ENCODE measurements at places on chromosomes 7 and 10. TPM values are rescaled to one million over a fixed set of nuclear protein-coding genes. Genes with fewer than 3 reads are reported as not detected.

Gene KIAA1549
- 11.9 TPM for polyA plus RNA-seq

GRCh38 chr10:101812606-101813005 is 5.6 kb downstream of the OGA start:
- no peak for DNase-seq

Gene ASB15
- polyA plus RNA-seq = 1.8 TPM

GRCh38 chr7:158861004-158861787 is 4.8 kb downstream of the DYNC2I1 start:
- no peak for DNase-seq

Gene GGCT
- 84.3 TPM for polyA plus RNA-seq

GRCh38 chr7:139034336-139034735 is 1.5 kb downstream of the ZC3HAV1L start:
- no peak for DNase-seq

DNA sequence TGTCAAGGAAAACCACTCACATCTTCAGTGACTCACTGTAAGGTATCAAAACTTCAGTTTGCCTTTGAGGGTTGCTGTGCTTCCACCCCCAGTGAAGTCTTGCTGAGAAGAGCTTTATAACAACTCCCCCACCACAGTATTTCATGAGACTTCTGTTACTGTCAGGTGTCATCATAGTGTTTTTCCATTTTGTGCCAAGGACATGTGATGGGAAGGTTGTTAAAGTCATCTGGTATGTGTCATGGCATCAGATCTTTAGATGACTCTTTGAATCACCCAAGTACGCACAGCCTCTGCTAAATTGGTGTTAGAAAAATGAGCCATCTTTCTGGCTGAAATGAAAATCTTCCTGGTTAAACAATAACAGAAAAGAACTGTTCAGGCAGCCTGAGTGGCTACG is 115.0 kb upstream of the CCDC6 start:
- no peak for DNase-seq

DNA sequence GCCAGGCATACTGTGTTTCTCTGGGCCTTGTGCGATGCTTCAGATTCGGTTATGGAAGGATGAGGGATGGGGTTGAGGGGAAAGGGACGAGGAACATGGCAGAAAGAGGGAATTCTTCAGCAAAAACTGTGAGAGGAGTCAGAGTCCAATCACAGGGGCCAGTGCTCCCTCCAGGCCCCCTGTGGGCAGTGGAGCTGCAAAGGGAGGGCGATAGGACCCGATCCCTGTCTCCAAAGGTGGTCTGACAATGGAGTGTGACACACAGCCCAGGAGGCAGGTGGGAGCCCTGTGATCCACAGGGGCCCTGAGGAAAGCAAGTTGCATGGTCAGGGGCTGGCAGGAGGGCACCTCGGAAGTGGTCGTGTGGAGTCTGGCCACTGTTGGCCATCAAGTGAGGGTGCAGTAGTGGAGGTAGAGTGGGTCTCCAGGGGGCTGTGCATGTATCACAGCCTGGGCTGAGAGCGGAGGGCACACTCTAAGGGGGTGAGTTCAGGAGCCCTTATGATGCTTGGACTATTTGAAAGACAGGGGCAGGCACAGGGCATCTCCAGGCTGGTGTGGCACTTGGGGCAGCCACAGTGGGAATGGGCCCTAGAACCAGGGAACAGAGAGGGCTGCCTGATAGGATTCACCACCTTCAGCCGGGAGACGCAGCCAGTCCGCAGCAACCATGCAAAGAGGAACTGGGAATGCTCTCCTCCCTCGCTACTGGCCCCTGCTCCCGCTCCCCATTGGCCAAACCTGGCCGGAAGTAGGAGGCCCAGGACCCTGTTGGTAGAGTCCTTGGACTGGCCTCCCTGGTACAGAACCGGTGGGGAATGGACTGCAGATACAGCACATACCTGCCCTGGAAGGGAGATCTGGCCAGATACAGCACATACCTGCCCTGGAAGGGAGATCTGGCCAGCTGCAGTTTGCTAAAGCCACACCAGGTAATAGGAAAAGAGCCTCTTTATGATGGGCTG is 115.9 kb downstream of the ADCY1 start:
- no peak for DNase-seq

GRCh38 chr7:50556247-50556991 is 8.8 kb downstream of the DDC start:
- DNase-seq = no peak

GRCh38 chr7:157490465-157490912 is 153.7 kb downstream of the DNAJB6 start:
- no peak for DNase-seq

DNA sequence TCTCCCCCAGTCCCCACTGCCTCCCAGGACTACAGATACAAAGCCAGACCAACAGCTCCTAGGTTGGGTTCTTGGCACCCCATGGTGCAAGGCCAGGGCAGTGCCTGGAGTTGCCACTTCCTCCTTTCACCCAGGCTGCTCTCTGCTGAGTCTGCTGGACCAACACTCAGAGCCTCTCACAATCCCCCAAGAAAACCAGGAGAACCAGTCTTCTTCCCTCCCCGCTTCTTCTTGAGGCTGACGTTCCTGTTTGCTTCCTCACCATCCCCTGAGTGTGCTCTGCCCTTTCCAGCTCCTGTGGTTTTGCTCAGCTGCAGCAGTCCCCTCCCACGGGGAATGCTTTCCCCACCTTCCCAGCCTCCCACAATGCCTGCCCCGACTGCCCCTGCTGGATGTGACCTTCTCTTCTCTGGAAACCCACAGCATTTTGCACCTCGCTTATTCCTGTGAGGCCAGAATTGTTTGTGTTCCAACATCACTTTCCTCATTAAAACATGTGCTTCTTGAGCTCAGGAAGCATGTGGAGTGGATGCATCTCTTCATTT is 89.9 kb downstream of the GOLGA7B start:
- no peak for DNase-seq

Gene SLC13A4
- polyA plus RNA-seq = 1.4 TPM

GRCh38 chr7:149317986-149318672 is 56.1 kb downstream of the ZNF783 start:
- no peak for DNase-seq

DNA sequence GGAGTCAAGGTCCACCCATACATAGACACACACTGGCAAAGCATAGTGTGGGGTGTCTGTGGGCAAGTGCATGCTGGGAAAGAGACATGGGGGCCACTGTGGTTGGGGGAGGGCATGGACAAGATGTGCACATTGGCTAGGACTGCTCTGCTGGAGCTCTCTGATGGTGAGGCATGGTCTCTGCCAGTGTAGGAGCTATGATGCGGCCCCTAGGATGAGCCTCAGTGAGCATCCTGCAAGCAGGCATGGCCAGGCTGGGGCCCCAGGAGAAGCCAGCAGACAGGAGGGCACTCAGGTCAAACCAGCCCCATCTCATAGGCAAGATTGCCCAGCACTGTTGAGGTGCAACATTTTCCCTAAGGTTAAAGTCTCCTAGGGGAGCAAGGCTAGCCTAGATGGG is 489.4 kb downstream of the DNAJB9 start:
- no peak for DNase-seq

DNA sequence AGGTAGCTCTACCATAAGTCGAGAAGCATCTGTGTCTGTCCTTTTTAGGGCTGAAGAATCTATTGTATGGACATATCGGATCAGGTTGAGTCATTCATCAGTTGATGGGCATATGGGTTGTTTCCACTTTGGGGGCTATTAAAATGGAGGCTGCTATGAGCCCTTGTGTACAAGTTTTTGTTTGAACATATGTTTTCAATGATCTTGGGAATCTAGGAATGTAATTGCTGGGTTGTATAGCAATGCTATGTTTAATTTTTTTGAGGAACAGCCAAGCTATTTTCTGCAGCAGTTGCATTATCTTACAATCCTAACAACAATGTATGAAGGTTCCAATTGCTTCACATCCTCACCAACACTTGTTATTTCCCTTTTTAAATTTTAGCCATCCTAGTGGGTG is 46.4 kb upstream of the HABP2 start:
- no peak for DNase-seq

DNA sequence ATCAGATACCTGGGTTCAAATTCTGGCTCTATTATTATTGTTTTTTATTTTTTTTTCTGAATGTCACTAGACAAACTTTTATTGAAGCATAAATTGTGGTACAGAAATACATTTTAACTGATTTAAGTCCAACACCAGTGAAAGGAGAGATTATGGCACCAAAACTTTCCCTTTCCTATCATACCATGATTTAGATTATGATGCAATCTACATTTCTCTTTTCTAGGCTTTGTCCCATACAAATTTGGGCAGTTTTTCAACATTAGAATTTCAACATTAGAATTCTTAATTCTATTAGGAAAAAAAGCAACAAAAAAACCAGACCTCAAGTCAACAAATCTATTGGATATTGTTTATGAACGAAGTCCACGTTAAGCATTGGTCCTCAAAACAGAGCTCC is 11.0 kb downstream of the AS3MT start:
- no peak for DNase-seq

Gene ABCC2
- 11.1 TPM for polyA plus RNA-seq

Gene WNT8B
- polyA plus RNA-seq = 1.1 TPM

- no peak for DNase-seq
These were observed 87.1 kb downstream of the EGFR start for GRCh38 chr7:55105952-55106351.

Gene CHAT
- polyA plus RNA-seq = not detected

Gene CABCOCO1
- polyA plus RNA-seq = 3.0 TPM

DNA sequence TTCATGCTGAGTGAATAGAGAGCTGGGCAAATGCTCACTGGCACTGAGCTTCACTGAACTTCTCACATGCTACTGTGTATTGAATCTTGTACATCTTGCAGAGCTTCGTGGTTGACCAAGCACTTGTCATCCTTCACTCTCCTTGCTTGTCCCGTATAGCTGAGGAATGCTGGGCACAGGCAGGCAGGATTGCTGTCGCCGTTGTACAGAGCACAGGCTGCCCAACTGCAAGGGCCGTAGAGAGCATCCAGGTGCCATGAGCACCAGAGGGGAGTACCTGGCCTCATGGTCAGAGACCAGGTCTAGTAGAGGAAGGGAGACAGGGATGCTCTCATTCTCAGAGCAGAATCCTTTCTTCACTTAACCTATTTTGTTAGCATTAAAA is 99.8 kb upstream of the RET start:
- no peak for DNase-seq

Gene GFRA1
- 20.8 TPM for polyA plus RNA-seq

Gene MINPP1
- 45.9 TPM for polyA plus RNA-seq

Gene AVL9
- 27.0 TPM for polyA plus RNA-seq

GRCh38 chr7:96870934-96871333 is 134.4 kb upstream of the DLX6 start:
- DNase-seq = no peak

DNA sequence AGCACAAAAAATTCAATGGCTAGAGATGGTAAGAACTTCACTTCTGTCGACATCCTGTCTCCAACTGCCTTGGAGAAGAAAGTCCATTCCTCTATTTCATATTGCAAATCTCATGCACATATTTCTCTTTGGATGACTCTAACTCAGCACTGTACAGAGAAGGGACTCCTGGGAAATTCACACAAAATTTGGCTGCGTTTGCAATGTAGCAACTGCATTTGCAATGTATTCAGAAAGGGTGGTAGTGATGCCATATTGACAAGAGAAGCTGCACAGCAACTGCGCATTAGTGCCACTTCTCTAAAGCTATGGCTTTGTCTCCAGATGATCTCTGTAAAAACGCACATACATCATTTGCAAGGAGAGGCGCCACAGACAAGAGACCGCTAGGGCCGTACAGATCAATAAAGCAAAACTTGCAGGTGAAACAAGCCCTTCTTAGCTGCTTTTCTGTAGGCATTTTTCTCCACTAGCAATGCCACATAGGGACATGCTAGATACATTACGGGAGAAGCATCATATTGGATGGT is 389.5 kb downstream of the TCERG1L start:
- no peak for DNase-seq

Gene FFAR4
- polyA plus RNA-seq = not detected

GRCh38 chr7:67625257-67625737 is 628.7 kb downstream of the TYW1 start:
- DNase-seq = peak; percentile 75

GRCh38 chr7:116122972-116123595 is 87.3 kb upstream of the TES start:
- DNase-seq = peak; percentile 13

- no peak for DNase-seq
These were observed 51.7 kb downstream of the BZW2 start for GRCh38 chr7:16697507-16698199.

- no peak for DNase-seq
These were observed 116.0 kb downstream of the BUB3 start for GRCh38 chr10:123270221-123270620.

Gene SAMD9L
- polyA plus RNA-seq = 2.5 TPM

DNA sequence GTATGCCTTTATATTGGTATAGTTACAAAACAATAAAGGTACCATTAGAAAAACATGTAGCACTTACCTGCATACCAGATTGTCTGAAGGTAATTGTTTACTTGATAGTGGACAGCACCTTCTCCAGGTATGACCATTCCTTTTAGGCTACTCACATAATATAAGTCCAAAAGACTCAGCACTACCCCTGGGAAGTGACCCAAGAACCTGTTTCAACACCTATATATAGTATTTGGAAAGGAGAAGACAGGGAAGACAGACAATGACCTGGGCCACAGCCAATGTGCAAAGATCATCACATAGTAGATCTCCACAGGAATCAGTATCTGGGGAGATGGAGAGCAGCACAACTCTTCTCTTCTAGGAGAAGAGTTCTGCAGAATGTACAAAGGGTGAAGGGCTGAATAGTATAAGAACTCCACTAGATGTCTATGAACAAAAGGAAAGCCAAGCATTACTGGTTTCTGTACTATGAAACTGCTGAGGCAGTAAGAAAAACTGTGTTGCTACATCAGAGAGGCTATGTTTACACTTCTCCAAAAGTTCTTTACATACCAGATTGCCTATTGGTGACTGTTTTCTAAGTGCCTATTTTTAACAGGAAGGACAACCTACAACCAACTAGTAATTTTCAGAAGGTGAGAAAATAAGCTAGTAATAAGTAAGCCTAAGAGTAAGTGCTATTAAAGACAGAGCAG is 159.2 kb downstream of the BTAF1 start:
- DNase-seq = no peak

Gene GPC2
- 7.2 TPM for polyA plus RNA-seq

Gene TET1
- polyA plus RNA-seq = 9.3 TPM

GRCh38 chr7:107660381-107661080 is at the start of gene SLC26A4:
Gene SLC26A4 (plus strand): TSS chr7:107660828. CDS start chr7:107661642, 814 bp downstream.
- no peak for DNase-seq

- no peak for DNase-seq
These were observed 23.1 kb upstream of the PITRM1 start for GRCh38 chr10:3195726-3196125.

Gene BTRC
- 27.0 TPM for polyA plus RNA-seq

- no peak for DNase-seq
These were observed 6.6 kb downstream of the NIPSNAP2 start for GRCh38 chr7:55970978-55971377.

Gene CHST3
- 18.0 TPM for polyA plus RNA-seq

GRCh38 chr7:28941633-28942032 is 16.5 kb downstream of the TRIL start:
- DNase-seq = no peak

Gene CLEC5A
- 0.26 TPM for polyA plus RNA-seq

Measured in right renal cortex interstitium (tissue), 3 donors.